ENCODE measurements at places on chromosomes 2 and 18.

GRCh38 chr2:8242739-8243138, 439.1 kb upstream of the ID2 start:
- no peak for DNase-seq

- no peak for DNase-seq
Measured at GRCh38 chr2:9230881-9231280, 24.3 kb downstream of the ASAP2 start.

DNA sequence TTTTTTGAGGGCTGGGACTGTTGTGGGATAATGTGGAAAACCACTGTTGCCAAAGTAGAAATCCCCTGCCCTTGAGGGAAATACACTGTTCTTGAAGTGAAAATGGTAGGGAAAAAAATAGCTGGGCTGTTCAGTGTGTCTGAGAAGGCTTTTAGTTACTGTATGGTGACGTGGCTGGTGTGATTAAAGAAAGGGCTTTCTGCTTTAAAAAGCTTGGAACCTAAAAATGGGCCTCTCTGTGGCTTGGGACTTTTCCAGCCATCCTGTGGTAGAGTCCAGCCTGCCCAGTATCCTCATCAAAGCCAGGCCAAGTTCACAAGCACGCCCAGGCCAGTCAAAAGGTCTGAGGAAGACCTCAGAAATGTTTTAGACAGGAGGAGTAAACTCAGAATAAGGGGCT, 6.8 kb downstream of the MGAT5 start:
- no peak for DNase-seq

DNA sequence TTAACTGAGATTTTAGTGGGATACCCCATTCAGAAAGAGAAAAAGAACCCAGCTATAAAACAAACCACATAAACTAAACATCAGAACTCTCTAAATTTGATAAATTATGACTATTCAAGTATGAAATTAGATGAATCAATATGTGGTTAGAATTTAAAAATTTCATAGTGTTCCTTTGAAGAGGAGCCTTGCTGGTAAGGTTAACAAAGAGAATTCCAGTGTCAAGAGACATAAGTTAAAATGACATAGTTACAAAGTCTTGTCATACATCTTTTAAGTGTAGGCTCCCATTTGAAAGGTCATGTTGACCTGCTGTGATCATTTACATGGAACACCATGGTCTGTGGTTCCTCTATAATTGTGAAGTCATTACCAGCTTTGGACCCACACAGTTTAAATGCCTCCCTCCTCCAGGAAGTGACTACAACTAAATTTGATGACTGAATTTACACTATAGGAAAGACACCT, 231.6 kb upstream of the ETAA1 start:
- no peak for DNase-seq

DNA sequence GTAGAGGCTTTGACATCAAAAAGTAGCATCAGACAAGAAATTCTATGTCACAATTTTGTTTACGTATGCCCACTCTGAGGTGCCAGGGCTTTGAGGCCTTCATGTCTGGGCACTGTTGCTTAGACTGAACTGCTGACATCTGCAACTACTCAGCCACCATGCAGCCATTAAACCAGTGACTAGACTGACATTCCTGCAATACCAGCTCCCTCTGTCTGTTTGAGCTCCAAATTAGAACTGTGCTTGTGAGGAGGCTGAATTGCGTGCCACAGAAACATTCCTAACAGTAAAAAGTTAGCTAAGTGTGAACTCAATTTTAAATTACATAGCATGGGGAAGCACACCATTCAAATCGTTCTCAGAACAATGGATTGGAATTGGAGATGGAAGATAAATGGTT, 163.2 kb downstream of the INSIG2 start:
- no peak for DNase-seq

DNA sequence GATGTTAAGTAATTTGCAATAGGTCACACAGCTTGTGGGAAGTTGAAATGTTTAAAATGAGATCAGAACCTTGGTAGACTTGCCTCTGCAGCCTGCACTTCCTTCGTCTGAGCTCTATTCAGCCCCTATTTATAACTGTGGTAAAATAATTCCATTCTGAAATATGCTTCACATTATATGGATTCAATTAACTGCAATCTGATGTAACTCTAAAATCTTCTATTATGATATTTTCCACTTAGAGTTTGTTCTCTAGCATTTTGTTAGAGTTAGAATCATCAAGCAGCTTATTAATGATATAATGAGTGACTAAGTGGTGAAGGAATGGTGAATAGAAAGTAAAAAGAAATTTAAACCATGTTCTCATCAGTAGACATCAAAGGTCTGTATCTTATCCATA, 139.6 kb upstream of the ARHGAP28 start:
- no peak for DNase-seq

- DNase-seq = no peak
Measured at GRCh38 chr18:47944972-47945852, 14.8 kb upstream of the SMAD2 start.

DNA sequence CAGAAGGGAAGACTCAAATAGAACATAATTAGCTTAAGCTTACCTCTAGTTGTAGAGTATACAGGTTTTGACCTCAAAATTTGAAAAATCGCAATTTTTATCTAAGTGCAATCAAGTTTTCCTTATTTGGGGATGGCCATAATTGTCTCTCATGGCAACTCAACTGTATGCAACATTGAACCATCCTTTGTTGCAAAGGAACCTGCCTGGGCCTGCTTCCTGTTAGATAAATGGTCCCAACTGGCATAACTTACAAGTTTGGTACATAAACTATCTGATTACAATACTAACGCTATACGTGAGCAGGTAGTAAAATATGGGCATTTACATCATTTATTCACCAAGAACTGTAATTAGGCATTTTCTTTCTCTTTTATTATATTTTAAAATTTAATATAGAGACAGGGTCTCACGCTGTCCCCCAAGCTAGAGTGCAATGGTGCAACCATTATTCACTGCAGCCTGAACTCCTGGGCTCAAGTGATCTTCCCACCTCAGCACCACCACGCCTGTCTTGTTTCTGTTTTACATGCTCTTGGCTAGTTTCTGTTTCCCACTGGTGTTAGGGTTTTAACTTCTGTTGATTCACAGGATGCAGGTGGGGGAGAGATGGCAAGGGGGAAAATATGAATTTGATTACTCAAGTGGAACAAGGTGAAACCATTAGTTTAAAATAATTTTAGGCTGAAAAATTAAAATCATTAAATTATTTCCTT, 55.3 kb upstream of the B3GNT2 start:
- DNase-seq = no peak

GRCh38 chr2:205867371-205867770, 185.1 kb downstream of the NRP2 start:
- no peak for DNase-seq

DNA sequence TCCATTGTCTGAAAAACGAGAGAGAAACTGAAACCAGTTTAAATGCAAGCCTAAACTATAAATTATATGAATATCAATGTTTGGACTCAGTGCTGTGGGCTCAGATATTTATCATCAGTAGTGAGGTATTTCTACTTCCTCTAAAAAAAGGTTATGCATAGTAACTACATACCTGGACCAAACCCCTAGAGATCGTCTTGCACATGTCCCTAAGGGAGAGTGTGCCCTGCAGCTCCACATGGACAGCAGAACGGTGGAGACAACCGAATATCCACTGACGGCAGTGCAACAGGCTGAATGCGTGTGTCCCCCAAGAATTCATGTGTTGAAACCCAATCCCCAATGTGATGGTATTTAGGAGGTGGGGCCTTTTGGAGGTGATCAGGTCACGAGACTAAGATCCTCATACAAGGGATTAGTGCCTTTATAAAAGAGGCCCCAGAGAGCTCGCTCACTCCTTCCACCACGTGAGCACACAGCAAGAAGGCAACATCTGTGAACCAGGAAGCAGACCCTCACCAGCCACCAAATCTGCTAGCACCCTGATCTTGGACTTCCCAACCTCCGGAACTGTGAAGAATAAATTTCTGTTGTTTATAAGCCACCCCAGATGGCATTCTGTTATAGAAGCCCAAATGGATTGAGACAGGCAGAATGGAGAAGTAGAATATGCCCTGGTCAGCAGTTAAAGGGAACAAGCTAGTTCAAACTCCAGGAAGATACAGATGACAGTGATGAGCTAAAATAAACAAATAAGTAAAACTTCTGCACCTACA, 208.4 kb downstream of the ANAPC1 start:
- DNase-seq = no peak

- DNase-seq = no peak
Measured at GRCh38 chr2:38154395-38154794, 78.4 kb upstream of the CYP1B1 start.

DNA sequence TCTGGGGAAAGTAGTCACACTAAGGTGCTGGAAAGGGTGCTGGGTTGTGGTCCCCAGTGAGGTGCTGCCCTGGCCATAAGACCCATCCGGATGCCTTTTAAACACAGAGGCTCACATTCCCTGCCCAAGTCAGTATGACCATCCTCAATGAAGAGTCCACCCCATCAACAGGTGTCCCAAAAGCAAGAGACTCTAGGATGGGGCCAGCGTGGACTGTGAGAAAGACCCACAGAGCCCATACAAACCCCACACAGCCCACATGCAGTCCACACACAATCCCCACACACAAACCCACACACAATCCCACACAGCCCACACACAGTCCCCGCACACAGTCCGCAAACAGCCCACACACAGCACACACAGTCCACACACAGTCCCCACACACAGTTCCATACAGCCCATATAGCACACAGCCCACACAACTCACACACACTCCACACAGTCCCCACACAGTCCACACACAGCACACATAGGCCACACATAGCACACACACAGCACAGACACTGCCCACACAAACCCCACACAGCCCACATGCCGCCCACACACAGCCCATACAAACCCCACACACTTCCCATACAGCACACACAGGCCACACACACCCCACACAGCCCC, 241.4 kb upstream of the SALL3 start:
- DNase-seq = no peak

DNA sequence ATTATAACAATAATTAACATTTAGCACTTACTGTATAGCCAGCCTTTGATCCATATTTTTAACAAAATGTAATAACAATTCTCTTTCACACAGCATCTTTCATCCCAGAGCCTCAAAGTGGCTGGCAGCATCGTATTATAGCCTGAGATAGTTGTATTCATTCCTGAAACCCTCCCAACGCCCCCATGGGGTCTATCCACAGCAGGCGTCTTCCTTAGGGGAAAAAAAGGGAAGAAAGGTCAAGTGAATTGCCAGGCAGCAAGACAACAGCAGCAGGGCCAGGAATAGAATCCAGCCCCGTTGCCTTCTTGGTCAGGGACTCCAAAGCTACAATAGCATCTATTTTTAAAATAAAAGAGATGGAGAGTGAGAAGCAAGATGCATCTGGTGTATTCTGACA, 424.4 kb upstream of the ID2 start:
- no peak for DNase-seq

DNA sequence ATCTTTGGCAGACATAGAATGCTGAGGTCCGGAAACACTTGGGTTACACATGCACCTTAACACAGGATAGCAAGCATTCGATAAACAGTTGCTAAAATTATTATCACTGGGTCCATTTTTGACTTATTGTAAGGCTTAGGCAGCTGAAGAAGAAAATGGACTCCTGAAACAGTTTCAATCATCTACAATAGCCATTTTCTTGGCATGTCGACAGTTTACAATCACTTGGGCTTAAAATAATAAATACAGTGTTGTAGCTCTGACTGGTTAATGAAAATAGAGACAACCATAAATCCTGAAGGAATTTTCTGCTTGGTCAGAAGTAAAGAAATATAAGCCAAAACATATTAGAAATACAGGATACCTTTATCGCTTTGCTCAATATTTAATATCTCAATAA, 169.2 kb downstream of the XIRP2 start:
- DNase-seq = no peak

- DNase-seq = no peak
Measured at GRCh38 chr2:47221039-47221438, 65.9 kb upstream of the STPG4 start.

DNA sequence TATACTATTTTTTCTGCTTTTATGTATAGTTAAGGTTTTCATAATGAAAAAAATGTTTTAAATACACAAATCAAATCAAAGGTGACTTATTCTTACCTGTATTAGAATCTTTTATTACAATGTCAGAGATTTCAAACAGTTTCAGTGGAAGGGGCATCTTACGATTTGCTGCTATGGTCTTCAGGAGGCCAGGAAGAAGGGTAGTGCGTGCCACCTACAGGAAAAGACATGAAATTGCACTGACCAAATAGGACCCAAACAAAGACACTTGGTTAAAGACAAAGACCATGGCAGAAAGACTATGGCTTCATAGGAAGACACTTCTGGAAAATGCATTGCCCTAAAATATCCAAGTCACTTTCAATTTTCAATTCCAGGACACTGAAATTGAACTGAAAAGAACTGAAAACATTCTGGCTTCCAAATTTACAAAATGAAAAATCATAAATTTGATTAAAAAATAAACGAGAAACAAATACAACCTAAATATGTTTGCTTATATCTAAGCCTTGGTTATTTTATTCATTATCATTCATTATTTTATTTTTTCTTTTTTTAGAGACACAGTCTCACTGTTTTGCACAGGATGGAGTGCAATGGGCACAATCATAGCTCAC, 42.1 kb downstream of the FARSB start:
- no peak for DNase-seq

DNA sequence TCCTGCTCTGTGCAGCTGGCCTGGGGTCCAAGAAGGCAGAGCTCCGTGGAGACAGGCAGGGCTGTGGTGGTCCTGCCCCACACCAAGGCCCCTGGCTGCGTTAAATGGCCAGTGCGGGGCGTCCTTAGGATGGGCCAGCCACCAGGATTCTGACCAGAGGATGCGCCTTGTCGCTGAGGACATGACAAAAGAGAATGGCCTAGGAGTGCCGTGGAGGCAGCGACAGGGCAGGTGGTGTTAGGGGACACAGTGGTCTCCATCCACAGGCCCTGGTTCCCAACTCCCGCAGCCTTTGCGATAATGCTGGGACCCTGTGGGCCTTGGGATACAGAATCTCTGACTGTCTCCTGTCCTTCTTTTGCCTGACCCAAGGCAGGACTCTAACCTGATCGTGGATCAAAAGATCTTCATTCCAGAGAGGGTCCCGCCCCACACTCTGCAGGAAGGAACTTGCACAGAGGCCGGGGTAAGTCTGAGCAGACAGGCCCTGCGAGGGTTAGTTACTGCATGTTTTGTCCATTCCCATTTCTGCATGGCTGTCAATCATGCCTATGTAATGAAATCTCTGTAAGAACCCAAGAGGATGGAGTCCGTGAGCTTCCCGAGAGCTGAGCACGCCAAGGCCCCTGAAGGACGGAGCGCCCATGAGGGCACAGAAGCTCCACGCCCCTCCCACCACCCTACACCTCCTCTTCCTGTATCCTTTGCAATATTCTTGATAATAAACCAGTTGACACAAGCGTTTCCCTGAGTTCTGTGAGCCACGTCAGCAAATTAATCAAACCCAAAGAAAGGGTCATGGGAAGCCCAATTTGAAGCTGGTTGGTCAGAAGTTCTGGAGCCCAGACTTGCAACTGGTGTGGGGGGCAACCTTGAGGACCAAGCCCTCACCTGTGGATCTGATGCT, 251.5 kb upstream of the SALL3 start:
- no peak for DNase-seq

DNA sequence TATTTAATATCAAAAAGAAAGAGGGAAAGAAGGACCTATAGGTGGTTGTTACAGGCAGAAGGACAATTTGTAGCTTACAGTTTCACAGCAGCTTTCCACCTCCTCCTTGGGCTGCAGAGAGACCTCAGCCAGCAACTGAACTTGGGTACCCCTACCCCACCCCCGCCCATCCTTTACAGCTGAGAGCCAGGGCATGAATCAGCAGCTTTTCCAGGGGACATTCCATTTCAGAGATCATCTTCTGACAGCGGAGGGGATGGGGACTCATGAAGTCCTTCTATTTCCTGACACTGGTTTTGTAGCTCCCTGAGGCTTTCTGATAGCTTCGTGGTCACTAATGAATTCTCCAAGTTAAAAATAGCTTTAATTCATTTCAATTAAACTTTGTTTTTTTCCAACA, 96.4 kb downstream of the ITGB1BP1 start:
- no peak for DNase-seq

Measured in CD4-positive, CD25-positive, alpha-beta regulatory T cell (primary cell).